ENCODE measurements at places on chromosomes 7 and 10.

- DNase-seq: no peak
Measured at GRCh38 chr10:12382956-12383531, 33.7 kb downstream of the CAMK1D start.

DNA sequence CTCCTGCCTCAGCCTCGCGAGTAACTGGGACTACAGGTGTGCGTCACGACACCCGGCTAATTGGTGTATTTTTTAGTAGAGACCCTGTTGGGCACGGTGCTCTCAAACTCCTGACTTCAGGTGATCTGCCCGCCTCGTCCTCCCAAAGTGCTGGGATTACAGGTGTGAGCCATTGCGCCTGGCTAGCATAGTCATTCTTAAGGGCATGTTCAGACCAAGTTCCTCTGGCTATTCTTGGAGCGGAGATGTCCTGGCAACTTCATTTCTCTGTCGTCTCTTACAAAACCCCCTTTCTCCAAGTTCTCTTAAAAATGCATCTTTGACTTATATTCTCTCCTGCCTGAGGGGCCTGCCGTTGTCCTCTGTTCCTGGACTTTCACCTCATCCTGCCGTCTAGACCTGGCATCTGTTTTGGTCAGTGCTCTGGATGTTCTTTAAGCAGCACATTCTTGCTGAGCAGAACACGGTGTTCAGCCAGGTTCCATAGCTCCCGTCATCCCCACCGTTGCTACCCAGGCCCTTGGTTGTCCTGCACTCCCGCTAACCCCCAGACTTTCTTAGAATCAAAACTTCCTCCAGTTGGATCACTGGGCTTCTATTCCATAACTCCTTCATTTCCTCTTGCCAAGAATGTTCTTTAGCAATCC, 509.9 kb upstream of the GALNT17 start:
- DNase-seq: no peak

GRCh38 chr7:29588900-29589696, 25.5 kb downstream of the PRR15 start:
- DNase-seq: peak; percentile 46

DNA sequence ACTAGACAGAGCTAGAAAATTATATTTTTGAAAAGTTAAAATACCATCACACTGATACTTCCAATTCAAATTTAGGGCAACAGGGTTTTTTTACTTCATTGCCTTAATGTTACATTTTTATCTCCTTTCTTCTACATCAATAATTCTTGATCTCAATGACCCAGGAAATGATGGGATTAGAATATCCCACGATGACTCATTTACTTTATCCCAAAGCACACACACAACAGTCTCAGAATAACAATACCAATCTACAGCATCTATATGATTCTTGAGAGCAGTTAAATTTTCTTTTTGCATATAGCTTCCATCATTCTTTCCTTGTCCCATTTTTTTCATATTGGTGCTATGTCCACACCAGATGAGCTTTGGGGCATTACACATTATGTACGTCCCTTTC, 98.4 kb upstream of the EEPD1 start:
- no peak for DNase-seq

DNA sequence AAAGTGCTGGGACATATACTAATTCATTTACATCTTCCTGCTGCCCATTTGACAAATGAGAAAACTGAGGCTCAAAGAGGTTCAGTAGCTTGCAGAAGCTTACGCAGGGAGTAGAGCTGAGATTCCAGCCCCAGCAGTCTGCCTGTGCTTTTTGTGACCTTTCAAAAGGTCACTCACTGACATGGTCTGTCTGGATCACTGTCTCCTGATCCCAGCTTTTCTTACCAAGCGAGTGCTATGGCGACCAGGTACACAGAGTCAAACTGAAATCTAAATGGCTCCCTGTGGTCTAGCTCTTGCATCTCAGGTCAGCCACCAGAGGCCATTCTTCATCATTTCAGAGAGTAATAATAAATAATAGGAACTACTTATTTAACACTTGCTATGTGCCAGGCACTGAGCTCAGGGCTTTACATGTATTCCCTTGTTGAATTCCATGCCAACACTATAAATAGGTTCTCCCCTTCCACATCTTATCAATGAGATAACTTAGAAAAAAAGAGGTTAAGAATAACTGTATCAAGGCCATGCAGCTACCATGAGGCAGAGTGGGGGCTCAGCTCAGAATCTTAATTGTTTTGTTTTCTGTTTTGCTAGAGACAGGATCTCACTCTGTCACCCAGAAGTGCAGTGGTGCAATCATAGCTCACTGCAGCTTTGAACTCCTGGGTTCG, 381.0 kb downstream of the CALN1 start:
- DNase-seq: no peak

- peak; percentile 11 for DNase-seq
Measured at GRCh38 chr10:87921931-87922688, 58.7 kb downstream of the PTEN start.

DNA sequence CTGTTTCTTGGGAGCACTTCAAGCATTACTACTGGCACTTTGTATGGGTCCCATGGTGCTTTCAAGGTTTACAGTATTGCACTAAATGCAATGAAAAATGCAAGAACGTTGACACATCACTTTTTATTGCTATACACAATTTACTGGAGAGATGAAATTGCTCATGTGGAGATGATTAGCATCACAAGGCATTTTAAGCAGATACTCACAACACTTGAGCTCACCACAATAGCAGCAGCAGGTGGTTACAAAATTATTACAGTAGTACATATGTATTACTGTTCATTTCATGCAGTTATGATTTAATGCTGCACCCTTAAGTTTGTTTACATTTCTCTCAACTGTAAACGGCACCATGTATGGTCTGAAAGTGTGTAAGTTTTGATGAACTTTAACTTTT, 537.7 kb downstream of the GRM8 start:
- DNase-seq: no peak

Data from kidney tubule cell (primary cell).